Purkinje cell (primary cell): ENCODE measurements at places on chromosomes 7 and 10. TPM values are rescaled to one million over a fixed set of nuclear protein-coding genes. Genes with fewer than 3 reads are reported as not detected.

The PHKG1 gene
- 4.0 and 4.3 TPM in 2 replicates for polyA plus RNA-seq

The WDR86 gene
- not detected in 2 replicates for polyA plus RNA-seq

The CLDN12 gene
- polyA plus RNA-seq, result 111 and 117 TPM in 2 replicates

The PLEKHS1 gene
- not detected in 2 replicates for polyA plus RNA-seq

The HOGA1 gene
- 1.9 and 2.7 TPM in 2 replicates for polyA plus RNA-seq

The ECHDC3 gene
- polyA plus RNA-seq, result 1.4 TPM in 1 of 2 replicates, not detected in the other

The MICALL2 gene
- polyA plus RNA-seq, result 1.6 and 2.8 TPM in 2 replicates

The SFTPA1 gene
- not detected in 2 replicates for polyA plus RNA-seq

The GPR15LG gene
- polyA plus RNA-seq, result not detected in 2 replicates

The CYP26A1 gene
- polyA plus RNA-seq, result 0.73 and 3.0 TPM in 2 replicates

The TECPR1 gene
- 1.3 and 3.6 TPM in 2 replicates for polyA plus RNA-seq

The SLC26A4 gene
- 0.05 TPM in 1 of 2 replicates, not detected in the other for polyA plus RNA-seq

The SNX10 gene
- polyA plus RNA-seq, result 255 and 276 TPM in 2 replicates

The EGR2 gene
- 0.16 TPM in 1 of 2 replicates, not detected in the other for polyA plus RNA-seq

The ADAMTS14 gene
- polyA plus RNA-seq, result not detected in 2 replicates

The IKZF1 gene
- polyA plus RNA-seq, result not detected in 2 replicates

The CALHM1 gene
- polyA plus RNA-seq, result 0.40 TPM in 1 of 2 replicates, not detected in the other

The PAPOLB gene
- 0.13 TPM in 1 of 2 replicates, not detected in the other for polyA plus RNA-seq

The MMP21 gene
- polyA plus RNA-seq, result not detected in 2 replicates

The PNLIPRP1 gene
- not detected in 2 replicates for polyA plus RNA-seq

The GBX1 gene
- polyA plus RNA-seq, result not detected in 2 replicates

The STEAP2 gene
- polyA plus RNA-seq, result 195 and 201 TPM in 2 replicates

The SERPINE1 gene
- polyA plus RNA-seq, result not detected in 2 replicates

The CHAT gene
- not detected in 2 replicates for polyA plus RNA-seq

The ANKRD16 gene
- polyA plus RNA-seq, result 2.7 and 3.3 TPM in 2 replicates

The FKBP9 gene
- 87.0 and 97.6 TPM in 2 replicates for polyA plus RNA-seq

The ZPBP gene
- not detected in 2 replicates for polyA plus RNA-seq
